ENCODE measurements at places on chromosomes 4 and X.

- no peak for DNase-seq
Measured at GRCh38 chr4:1354136-1354982, 7.4 kb downstream of the UVSSA start.

GRCh38 chrX:107823456-107823855, 2.2 kb upstream of the MID2 start:
- DNase-seq = no peak

GRCh38 chr4:152398060-152398459, 137.8 kb downstream of the FBXW7 start:
- no peak for DNase-seq

DNA sequence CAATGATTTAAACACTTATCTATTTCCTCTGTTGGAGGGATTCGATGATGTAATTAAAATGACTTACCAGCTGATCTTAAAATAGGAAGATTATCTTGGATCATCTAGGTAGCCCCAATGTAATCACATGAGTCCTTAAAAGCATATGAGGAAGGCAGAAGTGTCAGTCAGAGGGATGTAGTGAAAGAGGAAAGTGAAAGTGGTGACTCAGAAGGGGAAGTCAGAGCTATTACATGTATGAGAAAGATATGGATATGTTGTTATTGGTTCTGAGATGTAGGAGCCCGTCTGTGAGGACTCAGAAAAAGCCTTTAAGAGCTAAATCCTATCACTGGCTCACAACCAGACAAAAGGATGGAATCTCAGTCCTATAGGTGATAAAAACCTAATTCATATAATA, 456.4 kb downstream of the DACH2 start:
- no peak for DNase-seq

DNA sequence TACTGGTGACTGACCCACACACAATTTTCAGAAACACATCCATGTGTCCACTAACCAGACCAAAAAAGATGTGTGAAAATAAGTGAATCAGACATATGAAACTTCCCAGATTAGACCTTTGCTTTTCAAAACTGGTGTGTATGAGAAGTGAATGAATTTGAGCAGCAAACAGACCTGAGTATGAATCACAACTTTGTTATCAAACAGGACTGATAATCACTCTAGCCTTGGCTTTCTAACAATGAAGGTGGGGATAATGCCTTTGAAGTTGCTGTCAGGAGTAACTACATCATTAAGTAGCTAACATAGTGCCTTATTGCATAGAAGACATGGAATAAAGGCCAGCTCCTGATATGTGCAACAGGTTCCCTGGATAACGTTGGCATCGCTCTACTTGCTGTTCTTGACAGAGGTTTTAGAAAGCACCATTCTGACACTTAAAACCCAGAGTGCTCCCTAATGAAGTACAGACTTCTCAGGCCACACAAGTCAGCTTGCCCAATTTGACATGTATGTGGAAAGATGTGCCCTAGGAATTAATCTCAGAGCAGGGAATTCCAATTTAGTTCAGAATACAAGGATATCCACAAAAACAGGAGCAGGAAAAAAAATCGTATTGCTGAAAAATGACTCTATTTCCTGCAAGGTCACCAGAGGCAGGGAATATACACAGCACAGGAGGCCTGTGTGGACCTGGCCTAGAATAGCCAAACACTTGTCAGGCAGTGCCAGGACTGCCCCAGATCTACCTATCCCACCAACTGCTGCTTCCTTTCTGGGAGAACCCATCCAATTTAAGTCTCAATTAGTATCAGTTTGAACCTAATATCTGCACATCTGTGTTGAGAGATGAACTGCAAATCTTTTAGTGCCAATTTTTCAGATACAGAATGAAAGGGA, 87.7 kb downstream of the MAML3 start:
- no peak for DNase-seq

DNA sequence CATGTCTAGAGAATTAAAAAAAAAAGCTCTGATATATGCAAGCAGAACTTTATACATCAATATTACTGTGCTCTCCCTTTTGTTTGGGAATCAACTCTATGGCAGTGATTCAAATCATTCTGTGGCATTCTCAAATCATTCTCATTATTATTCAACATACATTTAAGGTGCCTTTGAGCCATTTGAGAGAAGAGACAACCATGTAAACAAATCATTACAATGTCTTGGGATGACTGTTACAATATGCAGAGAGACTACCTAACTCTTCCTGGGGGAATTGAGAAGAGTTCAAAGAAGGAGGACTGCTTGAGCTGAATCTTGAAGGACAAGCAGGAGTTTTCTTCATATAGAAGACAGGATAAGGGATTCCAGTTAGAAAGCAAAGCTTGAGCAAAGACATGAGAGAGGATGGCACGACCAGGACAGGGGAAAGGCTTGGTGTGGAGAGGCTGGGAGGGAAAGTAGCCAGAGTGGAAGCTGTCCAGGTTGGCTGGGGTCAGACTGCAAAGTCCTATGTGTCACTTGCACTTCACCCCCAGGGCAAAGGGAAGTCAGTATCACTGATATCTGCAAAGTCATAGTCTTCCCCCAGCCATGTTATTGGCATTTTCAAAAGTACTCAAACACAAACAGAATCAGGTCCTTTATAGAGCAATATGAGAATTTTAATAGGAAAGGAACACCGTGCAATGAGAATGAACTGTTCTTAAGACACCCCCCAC, 9.0 kb downstream of the SEC24D start:
- no peak for DNase-seq

DNA sequence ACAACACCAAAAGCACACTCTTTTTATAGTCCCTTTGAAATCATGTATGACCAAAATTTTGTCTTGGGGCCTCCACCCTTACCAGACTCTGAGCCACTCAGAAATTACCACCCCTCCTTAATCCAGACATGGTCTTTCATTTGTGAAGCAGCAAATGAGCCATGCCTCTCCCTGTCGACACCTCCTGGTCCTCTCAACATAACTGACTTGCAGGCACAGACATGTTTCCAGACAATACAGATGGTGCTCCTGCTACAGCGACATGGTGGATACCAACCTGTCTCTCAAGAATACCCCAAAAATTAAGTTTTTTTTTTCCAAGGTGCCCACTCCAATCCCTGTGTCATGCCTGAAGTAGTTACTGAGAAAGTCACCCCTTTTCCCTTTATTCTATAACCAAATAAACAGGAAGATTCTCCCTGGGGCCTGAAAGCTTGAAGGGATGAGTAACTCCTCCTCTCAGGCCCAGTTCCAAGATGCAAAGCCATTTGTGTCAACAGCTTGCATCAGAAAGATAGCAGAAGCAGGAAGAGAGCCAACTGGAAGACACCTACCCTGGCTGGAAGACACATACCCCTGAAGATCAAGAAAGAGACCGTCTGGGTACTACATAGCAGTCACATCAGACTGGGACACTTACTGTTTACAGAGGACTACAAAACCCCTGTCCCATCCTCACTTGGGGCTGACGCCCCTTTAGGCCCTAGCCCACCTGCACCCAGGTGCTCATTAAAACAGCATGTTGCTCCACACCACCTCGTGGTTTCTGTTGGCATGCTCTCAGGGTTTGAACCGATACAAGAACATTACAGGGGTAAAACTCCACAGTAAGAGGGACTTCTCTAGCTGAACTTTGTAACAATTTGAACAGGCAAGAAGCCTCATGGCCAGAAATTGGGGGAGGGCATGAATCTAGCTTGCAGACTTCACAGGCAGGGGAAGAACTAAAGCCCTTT, 5.5 kb upstream of the UGT2B17 start:
- no peak for DNase-seq

- DNase-seq = no peak
Measured at GRCh38 chrX:138946926-138947325, 235.4 kb upstream of the FGF13 start.

- DNase-seq = no peak
Measured at GRCh38 chr4:8938137-8938536, 66.5 kb upstream of the HMX1 start.

DNA sequence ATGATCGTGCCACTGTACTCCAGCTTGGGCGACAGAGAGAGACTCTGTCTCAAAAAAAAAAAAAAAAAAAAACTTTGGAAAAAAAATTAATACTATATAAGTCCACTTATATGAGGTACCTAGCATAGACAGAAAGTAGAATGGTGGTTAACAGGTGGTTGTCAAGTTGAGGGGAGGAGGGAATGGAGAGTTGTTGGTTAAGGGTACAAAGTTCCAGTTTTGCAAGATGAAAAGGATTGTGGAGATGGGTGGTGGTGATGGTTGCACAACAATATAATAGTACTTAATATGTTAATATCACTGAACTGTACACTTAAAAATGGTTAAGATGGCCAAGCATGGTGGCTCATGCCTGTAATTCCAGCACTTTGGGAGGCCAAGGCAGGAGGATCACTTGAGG, 4.1 kb upstream of the IL9R start:
- no peak for DNase-seq

GRCh38 chrX:47573341-47574075, 8.7 kb upstream of the TIMP1 start:
- DNase-seq = no peak

DNA sequence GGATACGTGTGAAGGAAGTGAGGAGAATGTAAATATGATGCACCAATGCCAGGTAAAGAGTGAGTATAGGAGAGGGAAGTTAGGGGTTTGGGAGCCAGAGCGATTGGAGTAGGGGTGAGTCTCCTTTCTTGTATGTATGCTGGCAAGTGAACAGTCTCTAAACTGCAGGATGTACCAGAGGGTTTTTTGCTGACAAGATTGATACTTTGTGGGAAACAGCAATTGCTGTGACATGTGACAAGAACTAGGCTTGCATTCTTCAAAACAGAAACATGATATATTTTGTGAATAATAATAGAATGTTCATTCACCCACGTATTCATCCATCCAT, 706 bp downstream of the CHIC1 start:
- DNase-seq = peak; percentile 5

DNA sequence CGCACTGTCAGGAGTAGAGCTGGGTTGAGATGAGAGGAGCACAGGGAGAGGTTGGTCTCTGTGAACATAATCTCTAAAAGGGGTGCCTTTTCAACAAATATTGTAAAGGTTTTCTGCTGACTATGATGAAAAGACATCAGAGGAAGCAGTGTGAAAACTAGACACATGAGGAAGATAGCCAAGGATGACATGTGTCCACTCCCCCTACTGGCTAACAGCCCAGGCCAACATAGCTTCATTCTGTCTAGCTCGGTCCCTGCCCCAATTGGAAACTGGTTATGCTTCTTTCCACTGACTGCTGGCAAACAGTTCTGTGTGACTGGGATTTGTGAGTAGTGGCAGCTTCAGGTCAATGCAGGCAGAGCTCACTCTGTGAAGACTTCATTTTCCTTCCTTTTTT, 115.4 kb upstream of the ESX1 start:
- DNase-seq = no peak

GRCh38 chrX:93319609-93320008, 353.8 kb downstream of the NAP1L3 start:
- no peak for DNase-seq

GRCh38 chr4:11512871-11513270, 84.2 kb upstream of the HS3ST1 start:
- DNase-seq = no peak

DNA sequence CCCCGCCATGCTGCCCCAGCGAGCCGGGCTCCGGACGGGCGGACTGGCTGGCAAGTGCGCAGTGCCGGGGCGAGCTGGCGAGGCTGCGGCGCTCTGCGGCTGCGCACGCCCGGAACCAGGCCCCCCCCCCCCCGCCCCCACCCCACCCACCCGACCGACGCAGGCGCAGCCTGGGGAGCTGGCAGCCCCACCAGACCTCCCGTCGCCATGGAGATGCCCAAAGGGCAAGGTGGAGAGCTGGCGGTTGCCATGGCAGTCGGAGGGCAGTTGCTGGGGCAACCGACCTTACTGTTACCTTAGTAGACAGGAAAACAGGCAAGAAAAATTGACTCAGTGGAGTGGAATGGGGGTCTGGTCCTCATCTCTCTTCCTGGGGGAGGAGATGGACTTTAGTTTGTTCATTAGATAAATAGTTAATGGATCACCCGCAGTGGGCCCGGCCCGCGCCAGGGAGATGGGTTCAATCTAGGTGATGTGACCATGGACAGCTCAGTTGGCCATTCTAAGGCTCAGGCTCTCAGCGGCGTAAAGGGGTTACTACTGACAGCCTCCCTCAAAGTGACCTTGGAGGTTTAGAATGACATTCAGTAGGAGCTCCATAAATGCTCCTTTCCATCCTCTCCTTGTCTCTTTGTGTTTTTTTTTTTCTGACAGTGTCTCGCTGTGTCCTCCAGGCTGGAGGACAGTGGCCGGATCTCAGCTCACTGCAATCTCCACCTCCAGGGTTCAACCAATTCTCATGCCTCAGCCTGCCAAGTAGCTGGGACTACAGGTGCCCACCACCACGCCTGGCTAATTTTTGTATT, at the start of gene PCSK1N:
Gene PCSK1N, minus strand, starts transcription at position 87 of the 806 bp plus-strand sequence. Its CDS starts 78 bp downstream, at position 9.
- peak; percentile 20 for DNase-seq

GRCh38 chr4:159273141-159273438, 170.2 kb downstream of the RAPGEF2 start:
- DNase-seq = no peak

DNA sequence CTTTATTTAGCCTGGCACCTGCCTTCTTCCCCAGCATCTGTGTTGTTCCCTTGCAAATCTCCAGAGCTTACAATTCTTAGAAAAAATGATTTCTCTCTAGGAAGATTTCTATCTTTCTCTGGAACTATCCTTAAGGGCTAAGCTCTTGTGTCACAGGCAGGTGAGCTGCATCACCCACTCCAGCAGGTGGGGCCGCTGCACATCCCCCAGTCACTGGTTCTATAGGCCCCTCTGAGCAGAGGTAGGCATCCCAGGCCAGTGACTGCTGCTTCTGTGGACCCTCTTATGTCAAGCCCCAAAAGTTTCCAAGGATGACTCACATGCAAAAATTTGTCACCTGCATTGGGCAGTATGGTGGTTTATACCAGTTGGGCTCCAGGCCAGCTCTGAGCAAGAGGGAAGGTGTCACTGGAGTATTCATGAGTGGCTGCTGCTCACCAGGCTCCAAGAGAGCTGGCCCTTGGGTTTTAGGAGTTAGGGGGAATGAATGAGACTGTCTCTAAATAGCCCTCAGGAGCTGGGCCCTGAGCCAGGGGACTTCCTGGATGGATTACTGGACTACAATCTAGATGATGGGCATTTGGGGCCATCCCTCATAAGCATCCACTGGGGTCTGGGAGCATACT, 208.1 kb upstream of the EOLA2 start:
- DNase-seq = no peak

GRCh38 chr4:113781439-113782040, 20.0 kb upstream of the CAMK2D start:
- no peak for DNase-seq

DNA sequence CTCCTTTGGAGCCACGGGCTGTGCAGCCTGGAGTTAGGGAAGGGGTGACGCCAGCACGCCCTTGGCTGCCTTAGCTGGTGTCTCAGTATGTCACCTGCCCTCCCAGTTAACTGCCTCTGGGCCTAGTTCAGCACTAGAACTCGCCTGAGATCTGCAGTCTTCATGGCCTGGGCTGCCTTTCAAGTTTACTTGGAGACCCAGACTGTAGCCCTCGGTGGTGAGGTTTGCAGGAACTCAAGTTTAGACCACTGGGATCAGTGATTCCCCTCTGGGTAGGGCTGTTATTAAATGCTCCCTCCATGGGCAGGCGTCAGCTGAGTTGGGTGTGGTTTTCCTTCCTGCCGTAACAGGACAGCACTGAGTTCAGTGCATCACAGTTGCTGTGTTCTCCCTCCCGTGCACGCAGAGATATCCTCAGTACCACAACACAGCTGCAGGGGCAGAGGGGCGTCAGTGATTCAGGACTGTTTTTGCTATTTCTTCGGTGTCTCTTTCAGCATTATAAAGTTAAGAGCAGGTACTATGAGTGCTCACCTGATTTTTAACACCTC, 30.5 kb downstream of the PLAC8 start:
- DNase-seq = no peak

All from stimulated activated naive CD4-positive, alpha-beta T cell treated with Interleukin-2 at 50 U/mL for 16 hours (primary cell).